Stimulated activated CD8-positive, alpha-beta memory T cell treated with anti-CD3 and anti-CD28 coated beads, Interleukin-7, amount 100 ng/mL, for 24 hours (primary cell): ENCODE measurements at places on chromosomes 3 and 15.
A peak's percentile ranks its signal among the peaks of the same experiment; 100 is the strongest.

- no peak for DNase-seq
Observed at GRCh38 chr3:70049761-70050160, 50.2 kb downstream of the SAMMSON start.

DNA sequence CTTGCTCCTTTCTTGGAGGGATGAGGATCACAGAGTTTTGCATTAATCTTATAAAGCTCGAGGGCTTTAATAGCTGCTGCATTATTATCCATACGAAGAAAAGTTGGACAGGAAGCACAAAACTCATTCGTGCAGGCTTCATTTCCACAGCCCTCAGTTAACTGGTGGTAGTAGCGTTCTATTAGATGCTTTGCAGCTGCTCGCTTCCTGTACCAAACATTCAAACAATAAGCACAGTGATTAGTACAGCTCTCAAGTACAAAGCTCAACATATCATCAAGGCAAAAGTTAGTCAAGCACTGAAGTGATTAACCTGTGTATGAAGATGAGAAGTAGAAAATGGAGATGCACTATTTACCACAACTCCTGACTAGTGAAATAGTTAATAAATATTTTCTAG lies 63.3 kb downstream of the UBE3A start:
- no peak for DNase-seq

GRCh38 chr3:59660376-59660775 lies 610.6 kb upstream of the CFAP20DC start:
- DNase-seq, result no peak

DNA sequence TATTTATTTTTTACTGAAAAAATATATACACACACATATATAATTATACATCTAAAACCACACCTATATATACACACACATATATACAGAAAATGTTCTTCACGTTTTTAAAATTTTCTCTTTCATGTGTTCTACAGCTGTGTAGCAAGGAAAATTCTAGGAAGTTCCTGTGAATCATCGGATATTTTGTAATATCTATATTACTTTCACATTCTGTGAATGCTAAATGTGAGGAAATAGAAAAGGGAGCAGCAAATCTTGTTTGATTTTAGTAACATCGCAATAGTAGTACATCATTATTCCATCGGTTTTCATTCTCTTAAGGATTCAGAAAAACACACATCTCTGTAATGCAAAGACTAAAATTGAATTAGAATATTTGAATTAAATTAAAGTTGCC lies 836.8 kb upstream of the NECTIN3 start:
- DNase-seq, result no peak

- no peak for DNase-seq
Observed at GRCh38 chr3:106376016-106376570, 507.3 kb upstream of the CBLB start.

DNA sequence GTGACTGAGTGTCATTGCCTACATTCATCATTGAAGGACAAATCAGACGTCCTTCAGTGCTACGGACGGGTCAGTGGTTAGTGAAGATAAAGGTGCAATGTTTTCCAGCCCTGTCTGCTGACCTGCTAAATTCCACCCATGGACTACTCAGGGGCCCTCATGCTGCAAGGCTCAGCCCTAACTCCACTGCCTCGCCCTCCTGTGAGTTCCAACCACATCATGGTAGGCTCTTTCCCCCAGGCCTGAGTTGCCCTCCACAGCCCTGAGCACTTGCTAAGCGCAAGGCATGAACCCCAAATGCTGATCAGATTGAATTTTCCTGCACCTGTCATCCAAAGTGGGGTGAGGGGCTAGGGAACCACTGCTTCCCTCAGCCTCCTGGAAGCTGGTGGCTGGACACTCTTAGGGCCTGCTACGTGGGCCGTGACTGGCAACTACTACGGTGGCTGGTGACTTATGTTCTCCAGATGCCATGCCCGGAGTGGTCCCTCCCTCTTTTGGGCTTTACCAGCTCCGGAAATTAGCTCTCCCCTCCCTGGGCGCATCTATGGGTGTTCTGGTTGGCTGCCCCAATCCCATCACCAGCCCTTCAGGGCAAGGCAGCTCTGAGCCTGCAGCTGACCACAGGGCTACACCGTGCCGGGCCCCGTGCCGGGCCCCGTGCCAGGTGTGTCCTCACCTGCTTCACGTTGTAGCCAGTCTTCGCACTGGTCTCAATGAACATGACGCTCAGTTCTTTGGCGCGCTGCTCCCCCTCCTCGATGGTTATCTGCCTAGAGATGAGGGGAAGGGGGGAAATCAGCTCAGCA lies 32.1 kb downstream of the SRPRB start:
- no peak for DNase-seq

GRCh38 chr3:187623285-187623814 lies 46.8 kb downstream of the SST start:
- DNase-seq, result no peak

- DNase-seq, result peak; percentile 43
Observed at GRCh38 chr3:158097593-158098308, 8.5 kb downstream of the SHOX2 start.

GRCh38 chr15:88342666-88343065 lies 86.1 kb upstream of the NTRK3 start:
- no peak for DNase-seq

- DNase-seq, result no peak
Observed at GRCh38 chr3:14647976-14648955, 3.3 kb upstream of the CCDC174 start.

DNA sequence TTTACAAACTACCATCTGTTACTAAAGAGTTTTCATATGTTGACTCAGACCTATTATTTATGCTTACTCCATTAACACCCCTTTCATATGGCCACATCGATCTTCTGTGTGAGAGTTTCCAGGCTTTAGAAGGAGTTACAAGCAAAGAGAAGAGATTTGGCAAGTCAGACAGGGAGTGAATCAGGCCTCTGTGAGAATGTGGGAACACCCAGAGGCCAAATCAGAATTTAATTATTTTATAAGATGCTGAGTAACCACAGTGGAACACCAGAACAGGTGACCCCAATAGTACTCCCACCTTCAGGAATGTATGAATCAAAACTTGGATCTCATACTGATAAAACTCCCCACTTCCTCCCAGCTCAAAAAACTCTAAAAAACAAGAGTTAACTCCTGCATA lies 42.0 kb downstream of the IFT57 start:
- DNase-seq, result no peak

DNA sequence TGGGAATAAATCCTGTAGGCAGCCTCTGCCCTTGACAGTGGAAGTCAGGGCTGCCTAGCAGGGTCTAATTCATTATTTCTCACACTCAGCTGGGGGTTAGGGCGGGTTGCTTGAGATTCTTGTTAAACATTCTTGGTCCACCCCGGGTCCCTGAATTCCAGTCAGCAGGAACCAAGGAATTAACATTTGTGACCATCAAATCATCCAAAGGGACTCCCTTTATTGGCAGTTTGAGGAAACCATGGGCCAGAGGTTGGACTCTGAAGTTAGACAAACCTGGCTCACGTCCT lies 122.8 kb downstream of the EEFSEC start:
- DNase-seq, result no peak
